Common myeloid progenitor, CD34-positive (primary cell): ENCODE measurements at places on chromosomes 3 and 15.
A peak's percentile ranks its signal among the peaks of the same experiment; 100 is the strongest.

DNA sequence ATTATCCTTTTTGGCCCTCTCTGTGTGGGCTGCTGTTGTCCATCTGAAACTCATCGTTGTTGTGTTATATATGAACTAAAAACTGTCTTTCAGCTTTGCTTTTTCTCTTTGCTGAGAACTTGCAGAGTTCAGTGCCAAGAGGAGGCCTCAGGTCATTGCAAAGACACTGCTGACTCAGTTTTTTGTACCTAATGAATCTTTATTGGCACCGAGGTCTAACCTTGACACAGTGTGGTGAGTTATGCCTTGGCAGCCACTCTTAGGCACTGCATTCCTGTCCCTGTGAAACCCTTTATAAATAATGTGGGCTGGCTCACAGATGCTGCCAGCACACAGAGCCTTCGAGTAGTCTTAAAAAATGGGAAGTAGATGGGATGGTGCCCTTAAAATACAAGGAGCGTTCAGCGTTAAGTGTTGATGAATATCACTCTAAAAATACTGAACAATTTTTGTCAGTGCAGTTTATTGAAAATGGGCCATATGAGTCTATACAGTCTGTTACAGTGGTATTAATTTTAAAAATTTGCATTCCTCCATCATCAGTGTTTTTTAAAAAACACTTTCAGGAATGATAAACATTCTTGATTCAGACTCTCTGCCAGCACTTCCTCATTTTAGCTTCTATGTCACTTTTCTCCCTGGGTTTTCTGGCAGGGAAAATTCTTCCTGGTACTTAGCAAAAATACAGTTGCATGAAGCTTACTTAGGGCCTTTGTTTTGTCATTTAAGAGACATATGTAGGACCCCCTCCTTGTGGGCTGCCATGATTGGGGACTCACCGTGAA, 234.1 kb downstream of the CACNA2D3 start:
- no peak for DNase-seq

DNA sequence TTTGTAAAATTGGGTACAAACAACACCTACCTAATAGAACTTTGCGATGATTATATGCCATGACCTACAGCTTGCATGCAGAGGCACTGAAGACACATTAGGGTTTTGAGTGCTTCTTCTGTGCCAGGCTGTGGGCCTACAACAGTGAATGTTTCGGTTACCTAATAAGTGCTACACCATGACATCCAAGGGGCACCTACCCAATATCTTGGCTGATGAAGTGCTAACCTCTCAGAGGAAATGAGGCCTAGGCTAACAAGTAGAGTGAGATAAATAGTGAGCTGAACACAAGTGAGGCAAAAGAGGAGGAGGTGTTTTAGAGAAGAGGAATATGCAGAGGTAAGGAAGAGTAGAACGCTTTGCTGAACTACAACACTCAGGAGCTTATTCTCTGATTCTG, 12.2 kb upstream of the RASGRP1 start:
- no peak for DNase-seq

GRCh38 chr3:161031134-161031533, 74.0 kb downstream of the B3GALNT1 start:
- DNase-seq: no peak

- no peak for DNase-seq
Observed at GRCh38 chr15:48440084-48440483, 108.9 kb downstream of the DUT start.

- peak; percentile 60 for DNase-seq
Observed at GRCh38 chr15:83436513-83437158, 10.5 kb upstream of the SH3GL3 start.

GRCh38 chr3:169964176-169964575, 2.4 kb upstream of the SEC62 start:
- DNase-seq: no peak

- no peak for DNase-seq
Observed at GRCh38 chr15:72281713-72282112, 9.4 kb upstream of the PARP6 start.

GRCh38 chr3:126114443-126115386, 30.8 kb upstream of the SLC41A3 start:
- DNase-seq: no peak

DNA sequence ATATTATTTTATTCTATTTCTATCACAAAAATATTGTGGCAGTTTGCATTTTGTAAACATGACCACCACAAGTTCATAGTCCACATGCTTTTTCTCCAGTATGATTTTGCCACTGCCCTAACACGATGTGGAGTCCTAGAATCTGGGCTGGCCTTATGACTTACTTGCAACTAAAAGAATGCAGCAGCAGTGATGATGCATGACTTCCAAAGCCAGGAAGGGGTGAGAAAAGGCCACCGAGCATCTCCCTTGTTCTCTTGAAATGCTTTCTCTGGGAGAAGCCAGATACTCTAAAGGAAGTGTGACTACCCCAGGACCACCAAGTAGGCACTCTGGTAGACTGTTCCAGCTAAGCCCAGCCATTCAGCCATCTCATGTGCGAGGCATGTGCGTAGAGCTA, 191.6 kb upstream of the MRPL3 start:
- no peak for DNase-seq

GRCh38 chr3:100602506-100603444, 6.6 kb upstream of the ADGRG7 start:
- DNase-seq: peak; percentile 42

- peak; percentile 75 for DNase-seq
Observed at GRCh38 chr15:45187894-45188830, at the start of gene SHF. SHF (minus strand) TSS chr15:45187966; CDS start chr15:45187951, 15 bp downstream.

DNA sequence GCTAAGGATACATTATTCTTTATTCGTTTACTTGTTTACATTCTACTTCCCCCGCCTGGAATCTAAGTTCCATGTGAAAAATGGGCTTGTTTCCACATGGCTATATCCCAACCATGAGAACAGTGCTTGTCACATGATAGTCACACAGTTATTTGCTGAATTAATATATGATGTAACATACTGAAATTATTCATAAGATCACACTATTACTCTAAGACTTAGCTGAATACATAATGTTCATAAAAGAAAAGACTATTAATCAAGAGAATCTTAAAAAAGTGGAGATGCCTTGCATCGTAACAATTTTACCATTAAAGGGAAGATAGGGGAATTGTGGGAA, 6.5 kb downstream of the PBRM1 start:
- no peak for DNase-seq

GRCh38 chr3:74839566-74839965, 225.1 kb upstream of the CNTN3 start:
- DNase-seq: no peak

DNA sequence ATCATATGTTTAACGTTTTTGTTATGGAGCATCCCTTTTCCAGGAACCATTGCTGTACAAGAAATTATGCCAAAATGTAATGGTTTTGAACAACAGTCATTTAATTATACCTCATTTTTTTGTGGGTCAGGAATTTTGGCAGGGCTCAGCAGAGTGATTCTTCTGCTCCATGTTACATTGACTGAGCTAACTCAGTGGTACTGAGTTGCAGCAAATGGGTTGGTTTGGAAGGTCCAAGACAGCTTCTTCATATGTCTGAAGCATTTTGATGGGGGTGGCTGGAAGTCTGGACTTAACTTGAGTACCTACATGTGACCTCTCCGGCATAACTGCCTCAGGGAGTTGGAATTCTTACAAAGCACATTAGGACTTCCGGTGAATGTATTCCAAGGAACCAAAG, 26.0 kb upstream of the CMC1 start:
- no peak for DNase-seq

DNA sequence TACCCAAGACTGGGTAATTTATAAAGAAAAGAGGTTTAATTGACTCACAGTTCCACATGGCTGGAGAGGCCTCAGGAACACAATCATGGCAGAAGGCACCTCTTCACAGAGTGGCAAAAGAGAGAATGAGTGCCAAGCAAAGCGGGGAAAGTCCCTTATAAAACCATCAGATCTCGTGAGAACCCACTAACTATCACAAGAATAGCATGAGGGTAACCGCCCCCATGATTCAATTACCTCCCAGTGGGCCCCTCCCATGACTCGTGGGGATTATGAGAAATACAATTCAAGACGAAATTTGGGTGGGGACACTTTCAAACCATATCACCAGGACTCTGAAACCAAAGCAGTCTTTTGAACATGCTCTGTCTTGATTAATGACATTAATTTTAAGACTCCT, 7.0 kb downstream of the RTP3 start:
- DNase-seq: peak; percentile 49

DNA sequence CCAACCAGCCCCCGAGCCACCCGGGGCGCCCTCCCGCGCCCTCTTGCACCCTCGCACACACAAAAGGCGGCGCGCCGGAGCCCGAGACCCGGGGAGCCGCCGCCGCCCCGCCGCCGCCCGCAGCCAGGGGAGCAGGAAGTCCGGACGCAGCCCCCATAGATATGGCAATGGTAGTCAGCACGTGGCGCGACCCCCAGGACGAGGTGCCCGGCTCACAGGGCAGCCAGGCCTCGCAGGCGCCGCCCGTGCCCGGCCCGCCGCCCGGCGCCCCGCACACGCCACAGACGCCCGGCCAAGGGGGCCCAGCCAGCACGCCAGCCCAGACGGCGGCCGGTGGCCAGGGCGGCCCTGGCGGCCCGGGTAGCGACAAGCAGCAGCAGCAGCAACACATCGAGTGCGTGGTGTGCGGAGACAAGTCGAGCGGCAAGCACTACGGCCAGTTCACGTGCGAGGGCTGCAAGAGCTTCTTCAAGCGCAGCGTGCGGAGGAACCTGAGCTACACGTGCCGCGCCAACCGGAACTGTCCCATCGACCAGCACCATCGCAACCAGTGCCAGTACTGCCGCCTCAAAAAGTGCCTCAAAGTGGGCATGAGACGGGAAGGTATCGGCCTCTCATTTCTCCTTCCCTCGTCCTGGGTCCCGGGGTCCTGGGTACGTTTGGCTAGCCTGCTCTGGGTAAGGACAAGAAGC, 1.6 kb downstream of the NR2F2 start:
- no peak for DNase-seq

DNA sequence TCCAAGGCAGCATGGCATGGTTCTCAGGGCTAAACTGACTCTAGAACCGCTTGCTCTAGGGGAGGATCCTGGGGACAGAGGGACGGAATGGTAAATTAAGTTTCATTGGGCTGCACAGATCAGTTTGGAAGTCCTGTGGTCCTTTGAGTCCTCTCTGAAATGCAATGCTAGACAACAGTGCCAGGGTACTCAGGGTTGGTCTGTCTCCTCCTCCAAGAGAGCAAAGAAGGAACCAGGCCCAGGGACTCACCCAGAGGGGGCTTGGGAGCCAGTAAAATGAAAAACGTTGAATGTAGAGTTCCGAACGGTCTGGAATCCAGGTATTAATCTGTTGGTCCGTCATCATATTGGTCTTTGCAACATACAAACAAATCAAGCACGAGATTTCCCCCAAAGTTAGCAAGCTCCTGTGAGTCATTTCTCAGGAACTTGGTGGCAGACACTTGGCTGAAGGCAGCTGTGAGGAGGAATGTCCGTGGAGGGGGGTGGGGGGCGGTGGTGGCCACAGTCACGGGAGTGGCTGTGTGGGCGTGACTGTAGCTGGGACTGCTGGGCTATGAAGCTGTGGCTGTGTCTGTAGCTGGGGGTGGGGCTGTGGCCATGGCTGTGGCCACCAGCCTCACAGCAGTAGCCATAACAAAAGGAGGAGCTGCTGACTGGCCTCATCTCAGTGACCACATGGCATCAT, 361.0 kb downstream of the SHQ1 start:
- peak; percentile 88 for DNase-seq

DNA sequence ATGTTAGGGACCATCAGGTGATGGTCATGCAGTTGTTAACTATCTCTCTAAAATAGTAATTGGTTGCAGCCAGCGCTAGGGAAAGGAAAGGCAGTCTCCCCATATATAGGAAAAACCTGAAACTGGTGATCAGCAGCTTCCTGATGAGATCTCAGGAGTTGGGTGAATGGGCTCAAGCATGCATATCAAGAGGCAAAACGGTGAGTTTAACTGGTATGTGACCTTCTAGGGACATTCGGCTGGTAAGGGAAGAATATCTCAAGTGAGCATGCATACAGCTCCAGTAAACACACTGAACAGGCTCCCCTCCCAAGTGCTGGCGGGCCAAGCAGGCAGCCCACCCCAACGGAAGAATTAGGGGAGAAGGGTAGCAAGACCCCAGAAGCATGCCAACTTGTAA, 49.3 kb upstream of the ROBO2 start:
- no peak for DNase-seq

GRCh38 chr15:87777054-87777561, 479.4 kb downstream of the NTRK3 start:
- no peak for DNase-seq

DNA sequence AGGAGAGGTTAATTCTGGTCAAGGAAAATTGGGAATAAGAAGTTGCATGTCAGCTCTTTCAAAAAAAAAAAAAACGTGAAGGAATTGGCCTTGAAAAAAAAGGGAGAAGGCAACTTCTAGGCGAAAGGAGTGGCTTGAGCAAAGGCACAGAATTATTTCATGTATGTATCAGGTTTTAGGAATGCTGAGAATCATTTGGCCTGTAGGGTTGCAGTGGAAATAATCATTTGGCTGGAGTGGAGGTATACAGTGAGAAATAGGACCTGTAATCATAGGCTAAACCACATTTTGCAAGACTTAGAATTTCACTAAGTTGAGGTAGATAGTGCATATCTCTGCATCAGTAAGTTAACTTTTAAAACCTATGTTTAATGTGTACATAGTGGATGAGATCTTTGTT, 54.9 kb downstream of the EPHA6 start:
- no peak for DNase-seq

GRCh38 chr3:191301017-191301416, 28.2 kb upstream of the CCDC50 start:
- peak; percentile 8 for DNase-seq

DNA sequence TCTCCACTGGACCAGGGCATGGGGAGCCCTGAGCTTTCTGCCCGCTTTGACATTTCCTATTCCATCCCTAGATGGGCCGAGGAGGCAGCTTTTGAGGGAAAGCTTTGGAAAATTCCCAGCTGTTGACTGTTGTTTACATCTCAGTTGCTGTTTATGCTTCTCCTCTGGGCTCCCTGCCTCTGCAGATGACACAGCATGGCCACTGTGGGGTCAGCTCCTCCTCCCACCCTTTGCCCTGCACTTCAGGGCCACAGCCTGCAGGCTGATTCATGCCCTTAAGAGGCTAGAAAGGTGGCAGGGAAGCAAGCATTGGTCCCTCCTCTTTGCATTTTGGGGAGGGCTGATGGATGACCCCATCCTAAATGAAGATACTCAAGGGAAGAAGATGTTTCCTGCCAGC, 8.5 kb upstream of the CTXND1 start:
- DNase-seq: no peak

GRCh38 chr3:31456373-31456772, 76.4 kb upstream of the STT3B start:
- DNase-seq: peak; percentile 68

- DNase-seq: peak; percentile 49
Observed at GRCh38 chr3:104596551-104596950, 770.2 kb upstream of the ALCAM start.

GRCh38 chr15:60087561-60087960, 83.5 kb downstream of the FOXB1 start:
- DNase-seq: no peak

- no peak for DNase-seq
Observed at GRCh38 chr3:167851171-167851570, 115.7 kb downstream of the SERPINI1 start.

DNA sequence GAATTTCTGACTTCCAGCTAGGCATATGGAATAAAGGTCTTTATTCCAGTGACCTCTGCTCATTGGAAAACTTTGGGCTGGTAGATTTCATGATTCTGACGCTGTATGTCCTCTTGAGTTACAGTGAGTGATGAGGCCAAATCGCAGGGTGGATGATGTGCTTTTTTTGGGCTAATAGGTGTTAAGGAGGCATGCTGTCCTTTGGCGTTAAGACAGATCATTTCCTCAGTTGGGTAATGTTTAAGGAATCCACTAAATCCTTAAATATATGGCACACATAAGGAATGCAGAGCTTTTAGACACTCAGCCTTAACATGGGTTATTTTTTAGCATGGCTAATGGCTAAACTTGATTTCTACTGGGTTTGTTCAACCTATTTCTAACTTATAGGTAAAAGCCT, 87.9 kb downstream of the LPP start:
- DNase-seq: no peak
